NCI-H146 (cell line): ENCODE measurements at places on chromosomes 1 and 21.

DNA sequence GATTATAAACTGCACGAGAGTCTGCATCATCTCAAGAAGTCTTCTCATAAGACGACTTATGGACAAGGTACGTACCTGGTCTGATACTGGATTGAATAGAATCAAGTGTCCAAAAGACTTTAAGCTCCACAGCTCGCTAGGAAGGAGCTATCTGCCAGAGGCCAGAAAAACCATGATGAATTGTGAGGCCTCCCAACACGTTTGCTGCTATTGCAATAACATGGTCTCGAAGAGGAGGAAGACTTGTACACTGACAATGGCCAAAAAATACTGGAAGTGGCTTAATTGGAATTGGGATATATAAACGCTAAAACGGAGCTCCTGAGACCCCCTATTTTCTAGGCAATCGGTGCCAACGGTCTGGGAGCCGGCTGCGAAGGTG lies 534 bp downstream of the DNAJC28 start:
- no peak for DNase-seq

GRCh38 chr1:203098914-203099520 lies 13.2 kb upstream of the MYOG start:
- no peak for DNase-seq

DNA sequence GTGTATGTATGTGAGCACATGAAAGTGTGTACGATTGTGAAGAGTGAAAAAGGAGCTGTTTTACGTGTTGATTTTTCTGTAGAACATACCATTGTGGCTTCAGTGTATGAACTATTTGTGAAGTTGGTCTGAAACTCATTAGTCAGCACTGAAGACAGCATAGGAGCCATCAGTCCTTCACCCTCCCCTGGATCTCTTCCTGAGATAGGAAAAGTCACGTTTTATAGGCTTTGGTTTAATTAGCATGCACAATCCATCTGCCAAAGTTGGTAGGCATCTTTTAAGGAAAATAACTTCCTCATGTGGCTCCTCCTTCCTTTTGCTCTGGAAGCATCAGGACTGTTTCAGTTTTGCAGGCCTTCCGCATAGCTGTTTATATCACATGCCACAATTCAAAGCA lies 1.4 kb upstream of the RABIF start:
- DNase-seq: no peak

- DNase-seq: peak; percentile 52
Observed at GRCh38 chr1:55039342-55040082, at the start of gene PCSK9. Gene PCSK9, plus strand, starts transcription at chr1:55039548. Its CDS starts 290 bp downstream, at chr1:55039838.

DNA sequence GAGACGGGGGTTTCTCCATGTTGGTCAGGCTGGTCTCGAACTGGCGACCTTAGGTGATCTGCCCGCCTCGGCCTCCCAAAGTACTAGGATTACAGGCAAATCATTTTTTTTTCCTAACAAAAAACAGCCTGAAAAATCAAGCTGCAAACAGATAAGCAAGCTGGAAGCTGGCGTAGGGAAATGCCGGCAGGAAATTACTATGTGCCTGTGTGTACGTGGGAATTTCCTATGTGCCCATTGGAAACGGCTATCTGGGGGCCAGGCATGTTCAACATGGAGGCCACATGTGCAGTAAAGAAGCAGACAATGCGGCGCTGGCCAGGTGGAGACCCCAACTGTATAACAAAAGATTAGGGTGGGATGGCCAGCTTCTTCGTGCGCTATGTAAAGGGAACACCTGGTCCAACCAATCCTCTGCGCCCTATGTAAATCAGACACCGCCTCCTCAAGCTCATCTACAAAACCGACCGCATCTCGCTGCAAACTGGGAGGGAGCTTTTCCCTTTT lies 9.1 kb upstream of the AADACL4 start:
- no peak for DNase-seq

DNA sequence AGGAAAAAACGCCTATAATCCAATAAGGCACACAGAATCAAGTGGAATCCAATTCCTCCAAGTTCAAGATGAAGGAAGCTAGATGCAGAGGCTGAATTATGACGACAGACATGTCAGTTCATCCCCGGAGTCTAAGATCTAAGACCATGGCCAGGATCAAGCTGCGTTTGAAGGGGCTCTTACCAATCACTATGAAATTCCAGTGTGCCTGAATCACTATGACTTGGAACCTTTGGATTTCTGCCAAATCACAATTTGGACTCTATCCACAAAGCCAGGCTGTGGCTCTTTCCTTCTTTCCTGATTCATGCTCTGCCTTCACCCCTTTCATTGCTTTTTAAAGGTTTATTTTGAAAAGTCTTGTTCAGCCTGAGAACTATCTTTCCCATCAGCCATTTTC lies 17.1 kb downstream of the OLIG2 start:
- DNase-seq: no peak

- DNase-seq: no peak
Observed at GRCh38 chr21:41459884-41460534, 34.0 kb downstream of the MX1 start.

GRCh38 chr1:64550946-64551605 lies 81.1 kb downstream of the CACHD1 start:
- DNase-seq: no peak

GRCh38 chr21:39082656-39083376 lies 100.4 kb downstream of the PSMG1 start:
- DNase-seq: peak; percentile 66

DNA sequence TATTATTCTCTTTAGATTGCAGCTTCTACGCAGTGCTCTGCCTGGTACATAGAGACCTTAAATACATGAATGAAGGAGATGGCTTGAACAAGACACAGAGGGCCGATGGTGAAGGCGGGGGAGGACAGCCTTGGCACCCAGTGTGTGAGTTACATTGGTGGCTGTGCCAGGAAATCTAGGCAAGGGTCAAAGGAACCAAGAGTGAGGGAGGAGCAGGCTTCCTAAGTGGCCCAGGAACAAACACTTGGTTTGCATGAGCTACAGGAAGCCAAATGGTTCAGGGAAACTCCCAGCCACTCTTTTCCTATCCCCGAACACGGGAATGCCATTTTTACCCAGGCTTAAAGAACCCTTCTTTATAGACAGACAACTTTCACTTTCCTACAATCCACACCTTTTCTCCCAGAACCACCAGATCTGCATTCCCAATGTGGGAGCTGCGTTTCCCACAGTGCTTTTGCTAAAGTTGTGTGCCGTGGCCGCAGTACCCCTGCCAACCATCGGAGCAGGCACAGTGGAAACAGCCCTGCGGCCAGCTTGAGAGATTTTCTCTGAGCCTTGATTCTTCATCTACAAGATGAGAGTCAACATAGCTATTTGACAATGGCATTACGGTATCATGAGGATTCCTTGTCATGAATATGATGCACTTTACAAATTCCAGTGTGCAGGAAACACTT lies 3.5 kb upstream of the CLEC20A start:
- DNase-seq: no peak

DNA sequence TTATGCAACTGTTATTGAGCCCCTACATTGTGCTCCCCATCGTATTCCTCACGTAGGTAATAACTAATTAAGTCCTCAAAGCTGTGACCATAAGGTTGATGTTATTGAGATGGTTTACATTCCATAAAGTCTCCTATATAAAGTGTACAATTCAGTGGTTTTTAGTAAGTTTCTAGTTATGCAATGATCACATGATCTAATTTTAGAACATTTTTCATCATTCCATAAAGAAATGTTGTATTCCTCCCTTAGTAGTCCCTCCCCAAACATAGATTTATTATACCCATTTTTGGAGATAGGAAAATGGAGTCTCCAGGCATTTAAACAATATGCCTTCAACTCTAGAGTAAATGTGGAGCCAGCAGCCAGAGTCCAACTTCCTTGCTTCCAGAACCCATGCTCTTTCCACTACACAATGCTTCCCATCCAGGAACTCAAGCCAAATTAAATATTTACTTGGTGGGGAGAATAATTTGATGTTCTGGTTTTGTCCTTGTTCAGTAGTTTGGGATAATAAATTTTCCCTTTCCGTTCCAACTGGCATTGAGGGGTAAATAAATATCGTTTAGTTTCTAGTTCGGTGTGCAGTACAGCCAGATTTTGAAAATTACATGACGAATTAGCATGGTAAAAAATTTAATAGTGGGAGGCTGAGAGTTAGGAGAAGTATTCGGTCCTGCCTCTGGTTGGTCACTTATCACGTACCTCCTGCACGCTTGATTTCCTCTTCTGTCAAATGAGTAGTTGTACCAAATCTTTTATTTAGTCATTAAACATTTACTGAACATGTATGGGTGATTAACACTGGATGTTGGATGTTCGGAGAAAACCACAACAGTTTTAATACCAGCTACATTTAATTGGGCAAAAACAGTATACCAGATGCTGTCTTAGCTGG lies 66.3 kb downstream of the CACHD1 start:
- DNase-seq: peak; percentile 61

- DNase-seq: peak; percentile 76
Observed at GRCh38 chr1:112698366-112699310, 8.3 kb downstream of the RHOC start.

GRCh38 chr1:61285371-61285885 lies 203.1 kb downstream of the NFIA start:
- DNase-seq: no peak

DNA sequence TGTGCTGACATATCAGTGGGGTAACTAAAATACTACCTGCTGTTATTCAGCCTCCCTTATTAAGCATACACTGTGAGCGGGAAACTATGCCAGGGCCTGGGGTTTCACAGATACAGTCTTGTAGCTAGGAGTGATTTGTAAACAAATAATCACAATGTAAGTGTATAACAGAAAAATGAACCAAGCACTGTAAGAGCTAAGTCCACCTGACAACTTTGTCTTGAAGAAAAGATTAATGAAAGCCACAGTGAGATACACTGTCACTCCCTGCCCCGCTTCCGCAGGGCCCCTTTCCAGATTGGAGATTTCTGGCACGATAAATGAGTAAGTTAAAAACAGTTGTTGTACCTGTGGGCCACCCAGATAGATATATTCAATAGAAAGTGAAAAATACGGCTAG lies 4.8 kb downstream of the RCAN3 start:
- DNase-seq: no peak

DNA sequence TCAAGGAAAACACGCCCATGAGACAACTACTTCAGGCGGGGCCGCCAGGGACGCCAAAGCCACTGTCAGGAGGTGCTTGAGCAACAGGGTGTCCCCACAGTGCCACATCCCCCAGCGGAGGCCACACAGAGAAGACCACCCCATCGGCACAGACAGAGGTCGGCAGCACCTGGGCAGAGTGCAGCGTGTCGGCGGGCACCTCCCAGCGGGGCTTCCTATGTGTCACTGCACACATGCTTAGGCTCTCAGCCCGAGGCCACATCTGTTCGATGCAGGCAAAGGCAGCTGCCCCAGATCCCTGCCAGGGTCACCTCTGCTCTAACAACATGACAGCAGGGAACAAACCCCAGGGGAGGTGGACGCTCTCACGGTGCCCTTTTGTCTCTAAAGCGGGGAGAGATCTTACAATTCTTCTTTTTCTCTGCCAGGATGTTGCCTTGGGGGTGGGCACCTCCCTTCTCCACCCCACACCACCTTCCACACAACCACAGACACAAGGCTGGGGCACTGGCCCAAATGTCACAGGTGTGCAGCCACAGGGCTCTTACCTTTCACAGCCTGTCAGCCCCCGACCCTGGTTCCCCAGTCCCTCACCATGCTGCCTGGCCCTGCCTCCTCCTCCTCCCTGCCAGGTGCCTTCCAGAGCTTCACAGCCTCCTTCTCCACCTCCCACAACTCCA lies 4.2 kb downstream of the KRTAP10-8 start:
- peak; percentile 75 for DNase-seq

GRCh38 chr1:183244466-183244865 lies 58.4 kb downstream of the LAMC2 start:
- no peak for DNase-seq

DNA sequence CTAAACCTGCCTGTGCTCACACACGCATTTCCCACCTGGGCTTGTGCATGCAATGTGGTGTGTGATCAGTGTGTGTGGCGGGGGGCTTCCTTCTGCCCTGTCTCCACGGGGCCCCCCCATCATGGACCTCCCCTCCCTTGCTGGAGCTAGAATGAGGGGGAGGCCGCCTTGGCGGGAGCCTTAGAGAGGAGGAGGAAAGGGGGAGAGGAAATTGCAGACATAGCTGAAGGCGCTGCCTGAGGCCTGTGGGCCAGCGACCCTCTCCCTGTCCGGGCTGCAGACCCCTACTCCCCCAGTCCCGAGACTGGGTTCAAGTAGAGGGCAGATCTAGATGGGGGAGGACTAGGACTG lies 883 bp upstream of the EVA1B start:
- DNase-seq: no peak

GRCh38 chr1:220339581-220339980 lies 67.3 kb upstream of the RAB3GAP2 start:
- no peak for DNase-seq

GRCh38 chr1:248243204-248243603 lies 12.0 kb downstream of the OR2M4 start:
- peak; percentile 31 for DNase-seq

DNA sequence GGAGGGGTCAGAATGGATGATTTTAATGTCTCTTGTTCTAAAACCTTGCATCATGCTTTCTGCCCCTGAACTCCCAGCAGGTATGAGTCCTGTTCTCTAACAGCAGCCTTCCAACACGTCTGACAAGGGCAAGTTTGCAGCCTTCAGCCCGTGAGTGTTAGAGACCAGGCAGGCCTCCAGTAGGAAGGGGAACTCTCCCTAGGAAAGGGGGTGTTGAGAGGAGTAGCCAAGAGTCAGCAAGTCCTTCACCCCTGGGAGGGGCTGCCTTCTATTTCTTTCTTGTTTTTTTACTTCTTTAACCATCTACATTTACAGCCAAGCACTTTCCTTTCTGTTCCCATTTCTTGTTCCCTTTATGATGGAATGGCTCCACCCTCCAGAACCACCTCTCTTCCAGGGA lies 14.2 kb downstream of the BATF3 start:
- no peak for DNase-seq

DNA sequence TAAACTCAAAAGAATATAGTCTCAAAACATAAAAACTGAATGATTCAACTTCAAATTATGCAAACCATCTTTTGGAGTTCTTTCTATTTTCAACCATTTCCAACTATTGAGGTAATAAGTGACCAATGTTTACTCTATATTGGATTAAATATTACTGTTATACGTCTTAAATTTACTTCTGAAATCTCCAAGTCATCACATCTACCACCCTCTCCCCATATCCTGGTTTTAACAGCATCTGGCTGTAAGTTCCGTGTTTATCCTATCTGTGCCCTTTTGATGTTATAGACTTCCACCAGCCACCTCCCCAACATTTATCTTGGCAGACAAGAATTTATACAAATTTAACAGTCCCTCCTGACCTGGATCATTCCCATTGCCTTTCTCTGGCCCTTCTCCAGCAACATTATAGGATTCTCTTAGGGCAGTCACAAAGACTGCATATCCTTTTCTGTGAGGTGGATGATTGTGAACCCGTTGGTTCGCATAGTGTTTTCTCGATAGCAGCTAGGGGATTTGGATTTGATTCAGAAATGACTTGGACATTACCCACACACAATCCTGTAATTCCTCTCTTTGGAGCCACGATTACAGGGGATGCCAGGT lies 313.4 kb upstream of the FMN2 start:
- DNase-seq: no peak

GRCh38 chr1:153339802-153340201 lies 8.8 kb downstream of the PGLYRP4 start:
- DNase-seq: no peak

GRCh38 chr1:232553050-232553754 lies 76.7 kb downstream of the SIPA1L2 start:
- DNase-seq: no peak
